Activated CD8-positive, alpha-beta memory T cell treated with anti-CD3 and anti-CD28 coated beads, Interleukin-2, amount 50 U/mL, for 48 hours (primary cell): ENCODE measurements at places on chromosomes 13 and 19.

- peak; percentile 77 for DNase-seq
These were observed 75.2 kb upstream of the C13orf46 start for GRCh38 chr13:114049026-114049425.

DNA sequence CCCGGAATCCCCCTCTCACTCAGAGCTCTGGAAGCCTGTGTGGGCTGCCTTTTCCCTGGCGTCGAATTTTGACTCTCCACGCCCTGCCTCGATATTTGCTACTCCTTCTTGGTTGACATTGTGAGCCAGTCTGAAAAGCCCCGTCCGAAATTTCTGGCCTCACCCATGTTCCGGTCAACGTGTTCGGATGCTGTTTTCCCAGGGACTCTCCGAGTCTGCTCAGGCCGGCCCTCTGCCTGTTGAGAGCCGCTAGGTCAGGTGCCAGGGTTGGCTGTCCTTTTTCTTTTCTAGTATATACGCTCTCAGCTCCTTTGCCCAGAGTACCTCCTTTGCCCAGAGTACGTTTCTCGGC, 6.8 kb upstream of the DGKH start:
- DNase-seq, result peak; percentile 55

- no peak for DNase-seq
These were observed 11.9 kb upstream of the NOTCH3 start for GRCh38 chr19:15212711-15213110.

GRCh38 chr13:63460462-63461090, 2044.9 kb upstream of the PCDH20 start:
- no peak for DNase-seq

DNA sequence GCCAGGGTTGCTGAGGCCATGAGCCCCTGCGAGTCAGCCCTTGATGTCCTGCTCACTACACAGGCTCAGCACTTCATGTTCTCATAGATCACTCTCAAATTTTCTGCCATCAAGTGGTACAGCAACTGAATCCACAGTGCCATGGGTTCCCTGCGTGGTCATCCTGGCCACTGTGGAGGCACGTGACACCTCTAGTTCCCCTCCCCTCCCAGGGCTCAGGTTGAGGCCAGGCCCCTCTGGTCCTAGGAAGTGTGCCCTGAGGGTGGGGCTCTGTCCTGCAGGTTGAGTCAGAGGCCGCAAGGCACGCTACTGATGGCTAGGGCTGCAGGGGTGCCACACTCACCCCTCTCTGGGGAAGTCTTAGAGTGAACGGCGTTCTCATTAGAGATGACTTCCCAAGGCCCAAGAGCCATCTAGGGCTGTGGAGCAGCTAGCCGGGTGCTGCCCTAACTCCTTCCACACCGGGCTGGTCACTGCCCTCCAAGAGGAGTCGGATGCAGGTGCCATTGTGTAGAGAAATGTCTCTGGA, 39.8 kb upstream of the TPM4 start:
- DNase-seq, result no peak

DNA sequence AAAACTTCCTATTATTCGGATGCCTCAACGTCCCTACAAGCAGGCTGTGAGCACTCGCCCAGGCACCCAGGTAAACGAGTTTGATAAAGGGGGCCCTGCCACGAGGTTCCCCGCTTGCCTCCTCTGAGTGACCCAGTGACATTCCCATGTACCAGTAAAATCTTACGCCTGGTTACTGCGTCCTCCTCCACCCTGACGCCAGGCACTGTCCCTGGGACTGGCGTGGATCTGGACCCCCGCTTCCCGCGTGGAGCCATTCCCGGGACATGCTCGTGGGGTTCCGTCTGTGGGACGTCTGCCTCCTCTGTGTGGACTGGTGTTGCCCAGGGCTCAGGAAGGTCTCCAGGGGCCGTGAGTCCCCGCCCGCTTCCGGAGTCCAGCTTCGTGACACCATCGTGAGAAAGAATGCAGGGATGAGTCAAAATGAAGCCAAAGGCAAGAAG, 407 bp upstream of the ZNF550 start:
- DNase-seq, result peak; percentile 54

DNA sequence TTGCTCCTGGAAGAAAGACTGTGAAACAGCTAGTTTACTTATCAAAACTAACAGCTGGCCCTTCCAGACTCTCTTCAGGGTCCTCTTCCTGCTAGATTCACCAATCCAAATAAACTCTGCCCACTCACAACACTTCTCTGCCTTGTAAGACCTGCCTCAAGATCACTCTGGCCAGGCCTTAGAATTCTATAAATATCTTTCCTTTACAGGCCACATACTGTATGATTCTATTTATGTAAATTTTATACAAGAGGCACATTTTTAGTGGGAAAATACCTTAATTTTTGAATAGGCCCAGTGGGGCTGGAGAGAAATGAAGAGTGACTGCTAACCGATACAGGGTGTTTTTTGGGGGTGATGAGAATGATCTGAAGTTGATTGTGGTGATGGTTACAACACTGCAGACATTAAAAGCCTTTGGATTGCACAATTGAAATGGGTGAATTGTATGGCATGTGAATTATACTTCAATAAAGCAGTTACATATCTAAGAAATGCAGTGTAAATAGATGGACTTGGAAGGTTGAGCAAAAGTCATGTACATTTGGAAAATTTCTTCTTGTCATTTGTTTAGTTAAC, 141.8 kb downstream of the GPC5 start:
- no peak for DNase-seq

GRCh38 chr19:3979674-3980352, 5.5 kb downstream of the EEF2 start:
- DNase-seq, result peak; percentile 67

- DNase-seq, result no peak
These were observed 70.7 kb upstream of the MYCBP2 start for GRCh38 chr13:77397636-77398035.

DNA sequence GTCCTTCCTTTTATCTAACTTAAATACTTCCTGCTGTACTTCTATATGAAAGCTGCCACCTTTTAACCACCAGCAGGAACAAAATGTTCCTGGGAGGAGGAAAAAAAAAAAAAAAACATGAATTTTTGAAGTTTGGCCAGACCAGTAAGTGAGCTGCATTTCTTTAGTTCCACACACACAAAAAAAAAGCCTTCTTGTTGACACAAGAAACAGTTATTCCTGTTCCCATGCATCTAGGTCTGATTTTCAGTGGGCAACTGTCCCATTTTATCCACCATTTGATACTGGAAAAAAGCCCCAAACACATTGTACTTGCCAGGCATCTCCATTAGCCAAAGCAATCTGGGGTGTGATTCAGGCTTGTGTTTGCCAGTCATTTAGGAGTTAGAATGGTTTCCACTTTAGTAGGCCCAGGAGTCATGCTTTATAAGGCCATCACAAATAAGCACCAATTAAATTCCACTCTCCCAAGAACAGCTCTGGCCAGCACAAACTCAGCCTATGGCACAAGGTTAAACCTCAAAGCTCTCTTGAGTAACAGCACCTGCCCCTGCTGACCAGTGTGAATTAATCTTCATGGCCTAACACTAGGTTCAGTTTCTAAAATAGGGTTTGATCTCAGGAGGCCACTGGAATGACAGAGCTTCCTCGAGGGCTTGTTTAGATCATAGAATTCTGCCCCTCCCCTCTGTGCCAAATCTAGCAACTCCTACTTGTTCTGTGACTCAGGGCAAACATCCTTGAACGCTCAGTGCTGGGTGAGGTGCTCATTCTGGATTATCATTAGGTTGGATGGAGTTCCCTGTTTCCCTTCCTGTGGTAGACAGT, 67.1 kb downstream of the NUFIP1 start:
- no peak for DNase-seq

- no peak for DNase-seq
These were observed 18.9 kb downstream of the ARID3A start for GRCh38 chr19:944663-945241.

GRCh38 chr19:30870876-30871275, 478.4 kb downstream of the TSHZ3 start:
- DNase-seq, result no peak

- DNase-seq, result no peak
These were observed 8.9 kb downstream of the ZNF420 start for GRCh38 chr19:37087110-37087509.

GRCh38 chr19:35790981-35791813, 15.8 kb downstream of the ARHGAP33 start:
- no peak for DNase-seq

DNA sequence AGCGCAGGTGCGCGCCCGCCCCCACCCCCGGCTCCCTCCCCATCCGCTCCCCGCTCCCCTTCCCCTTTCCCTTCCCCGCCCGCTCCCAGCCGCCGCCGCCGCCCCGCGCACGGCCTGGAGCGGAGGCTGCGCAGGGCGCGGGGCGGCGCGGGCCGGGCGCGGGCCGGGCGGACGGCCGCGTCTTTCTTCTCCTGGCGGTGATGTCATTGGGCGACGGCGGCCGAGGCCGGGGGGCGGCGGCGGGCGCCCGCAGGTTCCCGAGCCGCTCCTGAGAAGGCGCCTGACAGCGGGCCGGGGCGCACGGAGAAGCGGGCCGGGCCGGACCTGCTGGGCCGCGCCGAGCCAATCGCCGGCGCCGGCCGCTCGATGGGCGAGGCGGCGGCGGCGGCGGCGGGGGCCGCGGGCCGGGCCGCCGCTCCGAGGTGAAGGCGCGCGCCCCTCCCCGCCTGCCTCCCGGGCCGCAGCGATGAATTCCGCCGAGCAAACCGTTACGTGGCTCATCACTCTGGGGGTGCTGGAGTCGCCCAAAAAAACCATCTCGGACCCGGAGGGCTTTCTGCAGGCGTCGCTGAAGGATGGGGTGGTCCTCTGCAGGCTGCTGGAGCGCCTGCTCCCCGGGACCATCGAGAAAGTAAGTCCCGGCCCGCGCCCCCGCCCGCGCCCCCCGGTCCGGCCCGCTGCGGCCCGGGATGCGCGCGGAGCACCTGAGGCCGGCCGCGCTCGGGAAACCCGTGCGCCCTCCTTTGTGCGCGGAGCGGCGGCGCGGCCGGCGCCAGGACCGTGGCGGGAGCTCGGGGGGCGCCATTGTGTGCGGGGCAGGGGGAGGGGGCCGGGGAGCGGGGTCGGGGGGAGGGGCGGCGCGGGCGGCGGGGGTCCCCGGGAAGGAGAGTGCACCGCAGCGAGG, at the start of gene ARHGEF7:
Gene ARHGEF7 (plus strand): TSS at position 250 of the 904 bp plus-strand sequence. CDS start 217 bp downstream, at position 467.
- DNase-seq, result no peak

- DNase-seq, result no peak
These were observed 178.4 kb downstream of the FGF9 start for GRCh38 chr13:21849323-21849722.

- DNase-seq, result no peak
These were observed 93.8 kb upstream of the DOCK9 start for GRCh38 chr13:99071666-99072065.

- no peak for DNase-seq
These were observed 190.9 kb upstream of the RNF113B start for GRCh38 chr13:98368019-98368418.

DNA sequence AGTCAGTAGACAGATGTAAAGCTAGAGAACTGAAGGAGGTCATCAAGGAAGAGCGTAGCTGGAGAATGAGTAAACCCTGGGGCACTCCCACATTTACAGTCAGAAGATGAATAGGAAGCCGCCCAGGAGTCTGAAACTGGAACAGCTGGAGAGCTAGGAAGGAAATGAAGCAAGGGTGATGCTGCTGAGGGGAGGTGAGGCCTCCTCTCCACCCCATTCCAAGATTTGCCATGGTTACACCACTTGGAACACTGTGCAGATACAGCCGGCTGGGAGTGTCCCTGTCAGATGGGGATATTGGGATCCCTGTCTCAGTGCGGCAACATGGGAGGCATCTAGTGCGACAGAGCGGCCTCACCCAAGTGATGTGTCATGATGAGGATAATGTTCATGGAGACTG, 51.8 kb upstream of the GPI start:
- no peak for DNase-seq

- no peak for DNase-seq
These were observed 37.6 kb downstream of the ZNF493 start for GRCh38 chr19:21434516-21434915.

- no peak for DNase-seq
These were observed 128.8 kb downstream of the ZDHHC20 start for GRCh38 chr13:21330126-21330861.

DNA sequence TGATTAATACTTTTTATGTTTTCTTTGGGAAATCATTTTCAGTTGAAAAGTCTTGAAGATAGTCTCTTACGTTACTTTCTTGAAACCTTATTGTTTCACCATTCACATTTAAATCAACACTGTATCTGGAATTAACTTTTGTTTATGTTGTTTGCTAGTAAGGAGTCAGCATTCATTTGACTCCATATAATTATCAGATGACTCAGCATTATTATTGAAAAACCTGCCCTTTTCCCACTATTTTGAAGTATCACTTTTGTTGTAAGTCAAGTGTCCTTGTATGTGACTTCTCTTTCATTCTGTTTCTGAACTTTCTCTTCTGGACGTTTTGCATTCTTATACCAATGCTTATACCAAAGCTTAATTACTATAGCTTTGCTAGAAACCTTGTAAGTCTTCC, 186.1 kb upstream of the KLF12 start:
- DNase-seq, result no peak

GRCh38 chr19:13164343-13165161, 14.3 kb downstream of the IER2 start:
- peak; percentile 68 for DNase-seq

DNA sequence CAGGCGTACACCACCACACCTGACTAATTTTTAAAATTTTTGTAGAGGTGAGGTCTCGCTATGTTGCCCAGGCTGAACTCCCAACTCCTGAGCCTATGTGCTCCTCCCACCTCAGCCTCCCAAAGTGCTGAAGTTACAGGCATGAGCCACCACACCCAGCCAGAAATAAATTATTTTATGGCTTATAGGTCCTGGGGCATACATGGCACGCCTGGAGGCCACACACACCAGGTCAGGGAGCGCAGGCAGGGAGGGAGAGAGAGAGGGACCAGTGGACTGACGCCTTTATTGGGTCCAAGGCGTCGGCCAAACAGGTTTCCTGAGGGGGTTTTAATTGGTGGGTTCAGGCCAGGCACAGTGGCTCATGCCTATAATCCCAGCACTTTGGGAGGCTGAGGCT, 6.8 kb downstream of the SPIB start:
- no peak for DNase-seq

DNA sequence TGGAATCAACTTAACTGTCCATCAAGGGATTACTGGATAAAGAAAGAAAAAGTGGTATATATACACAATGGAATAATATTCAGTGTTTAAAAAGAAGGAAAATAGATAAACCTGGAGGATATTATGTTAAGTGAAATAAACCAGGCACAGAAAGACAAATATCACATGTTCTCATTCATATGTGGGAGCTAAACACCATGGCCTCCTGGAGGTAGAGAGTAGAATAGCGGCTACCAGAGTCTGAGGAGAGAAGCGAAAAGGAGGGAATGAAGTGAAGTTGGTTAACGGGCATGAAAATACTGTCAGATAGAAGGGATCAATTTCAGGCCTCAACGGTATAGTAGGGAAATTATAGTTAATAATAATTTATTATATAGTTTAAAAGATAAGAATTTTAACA, 147.5 kb upstream of the OBI1 start:
- DNase-seq, result no peak

DNA sequence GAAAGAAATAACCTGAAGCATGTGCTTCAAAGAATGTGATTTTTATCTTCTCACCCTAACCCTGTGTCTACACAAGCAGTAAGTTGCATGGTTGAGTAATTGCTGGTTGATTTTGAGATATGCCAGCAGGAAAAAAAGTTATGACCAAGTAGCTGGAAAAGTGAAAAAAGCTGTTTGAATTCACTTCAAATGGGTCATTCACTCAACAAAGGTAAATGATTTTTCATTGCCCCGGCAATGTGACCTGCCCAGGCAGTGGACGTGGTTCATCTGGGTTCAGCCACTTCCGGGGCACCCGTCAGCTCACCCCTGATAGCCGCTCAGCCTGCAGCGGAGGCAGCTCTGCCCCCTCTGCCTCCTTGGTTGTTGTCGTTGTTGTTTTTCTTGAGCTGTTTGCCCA, 18.5 kb downstream of the TNFRSF19 start:
- DNase-seq, result no peak

GRCh38 chr19:35225951-35226350, 2.6 kb downstream of the FAM187B start:
- peak; percentile 30 for DNase-seq
